ENCODE measurements at places on chromosomes 4 and X.

GRCh38 chr4:123398853-123399626 lies 2.4 kb downstream of the SPRY1 start:
- peak; percentile 73 for DNase-seq

DNA sequence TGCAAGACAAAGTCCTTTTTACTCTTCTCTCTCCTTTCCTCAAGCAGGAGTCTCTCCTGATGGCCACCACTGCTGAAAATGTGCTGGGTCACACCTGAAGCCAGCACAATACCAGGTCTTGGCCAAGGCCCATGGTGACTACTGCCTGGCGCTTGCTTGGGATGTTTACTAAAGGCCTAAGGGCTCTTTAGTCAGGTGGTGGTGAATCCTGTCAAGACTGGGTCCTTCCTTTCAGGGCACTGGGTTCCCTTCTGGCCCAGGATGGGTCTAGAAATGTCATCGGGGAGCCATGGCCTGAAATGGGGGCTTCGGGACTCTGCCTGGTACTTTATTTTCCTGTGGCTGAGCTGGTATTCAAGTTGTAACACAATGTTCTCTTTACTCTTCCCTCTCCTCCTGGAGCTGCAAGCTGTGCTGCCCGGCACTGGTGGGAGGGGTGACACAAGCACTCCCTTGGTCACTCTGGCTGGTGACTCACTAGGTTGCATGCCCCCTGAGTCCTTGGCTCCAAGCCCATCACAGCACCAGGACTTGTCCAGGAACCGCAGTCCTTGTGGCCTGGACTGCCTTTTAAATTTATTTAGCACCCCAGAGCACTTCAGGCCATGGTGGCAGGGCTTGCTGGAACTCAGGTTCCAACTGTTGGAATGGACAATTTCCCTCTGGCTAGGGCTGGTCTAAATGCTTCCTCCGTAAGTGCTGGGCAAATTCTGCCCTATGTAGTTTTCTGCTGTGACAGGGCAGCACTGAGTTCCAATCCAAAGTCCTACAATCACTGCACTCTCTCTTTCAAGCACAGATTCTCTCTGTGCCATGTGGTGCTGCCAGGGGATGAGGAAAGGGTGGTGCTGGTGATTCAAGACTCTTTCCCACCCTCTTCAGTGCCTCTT lies 11.3 kb downstream of the ARL13A start:
- peak; percentile 78 for DNase-seq

DNA sequence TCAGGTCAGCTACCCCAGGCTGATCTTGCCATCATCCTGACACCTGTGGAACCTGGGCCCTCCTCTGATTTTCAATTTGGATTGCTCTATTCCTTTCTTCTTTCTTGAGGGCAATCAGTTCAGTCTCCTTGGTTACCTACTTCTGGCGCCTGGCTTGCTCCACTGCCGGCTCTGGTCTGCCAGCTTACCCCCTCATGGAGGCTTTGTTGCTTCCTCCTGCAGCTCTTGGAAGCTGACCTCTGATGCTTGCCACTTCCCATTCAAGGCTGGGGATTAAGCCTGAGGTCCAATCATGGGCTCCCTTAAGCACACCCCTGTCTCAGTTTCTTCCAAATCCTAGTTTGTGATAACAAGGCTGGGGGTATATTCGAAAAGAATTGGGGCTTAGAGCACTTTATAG lies 5.4 kb downstream of the TMEM154 start:
- DNase-seq: no peak

GRCh38 chr4:150216726-150217125 lies 138.5 kb downstream of the DCLK2 start:
- DNase-seq: no peak

- DNase-seq: peak; percentile 36
Observed at GRCh38 chrX:259692-260355, 21.4 kb upstream of the PLCXD1 start.

DNA sequence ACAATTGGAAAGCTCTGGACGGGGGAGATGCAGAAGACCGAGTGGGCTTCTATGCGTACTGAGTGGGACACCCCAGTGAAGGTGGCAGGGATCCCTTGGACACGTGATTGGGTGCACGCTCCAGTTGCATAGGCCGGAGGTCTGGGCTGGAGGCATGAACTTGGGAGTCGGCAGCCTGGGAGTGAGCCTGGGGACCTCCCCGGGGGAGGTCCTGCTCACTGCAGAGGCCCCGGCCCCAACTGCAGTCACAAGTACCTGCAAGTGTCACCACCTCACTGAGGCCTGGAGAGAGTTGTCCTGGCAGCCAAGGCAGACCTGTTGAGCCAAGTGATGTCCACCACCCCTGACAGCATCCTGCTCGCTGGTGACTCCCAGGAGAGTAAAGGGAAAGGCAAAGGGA lies 49.3 kb upstream of the HMX1 start:
- no peak for DNase-seq

- no peak for DNase-seq
Observed at GRCh38 chr4:83920375-83920774, 384.5 kb downstream of the GPAT3 start.

DNA sequence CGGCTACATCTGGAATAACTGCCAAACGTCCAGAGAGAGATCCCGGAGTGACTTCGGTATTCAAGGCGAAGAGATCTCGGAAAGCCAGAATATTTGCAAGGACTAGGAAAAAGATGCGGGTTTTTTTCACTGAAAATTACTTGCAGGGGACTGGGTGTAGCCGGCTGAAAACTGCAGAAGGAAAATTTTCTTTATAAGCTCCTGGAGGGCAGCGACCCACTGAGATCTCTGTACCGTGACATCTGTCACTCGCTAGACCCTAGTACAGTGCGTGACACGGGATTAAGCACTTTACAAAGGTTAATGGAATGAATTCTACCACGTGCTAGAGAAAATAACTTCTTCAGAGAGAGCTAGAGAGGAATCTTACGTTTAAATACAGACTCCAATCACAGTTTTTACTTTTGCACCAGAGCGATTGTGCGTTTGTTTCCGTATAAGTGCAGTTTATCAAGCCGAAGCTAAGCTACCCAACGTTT lies 1.1 kb upstream of the LCORL start:
- DNase-seq: no peak

- DNase-seq: no peak
Observed at GRCh38 chr4:8577972-8578371, 2.2 kb upstream of the GPR78 start.

DNA sequence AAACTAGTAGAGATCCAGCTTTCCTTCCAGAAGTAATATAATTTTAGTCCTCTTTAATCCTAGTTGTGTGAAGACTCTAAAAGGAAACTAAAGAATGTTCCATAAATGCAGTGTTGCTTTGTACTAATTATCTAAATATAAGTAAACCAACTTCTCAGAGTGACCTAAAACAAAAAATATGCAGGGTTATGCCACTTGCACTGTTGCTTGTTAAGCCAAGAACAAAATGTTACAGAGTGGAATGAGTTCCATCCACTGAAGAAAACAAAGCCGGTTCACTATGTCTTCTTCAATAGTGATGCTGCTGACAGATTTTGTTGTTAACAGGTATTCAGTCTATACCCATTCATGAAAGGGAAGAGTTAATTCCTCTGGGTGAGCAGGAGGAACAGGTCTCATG lies 252.0 kb upstream of the DIAPH2 start:
- DNase-seq: no peak
